ENCODE measurements at places on chromosomes 5 and 9.
A peak's percentile ranks its signal among the peaks of the same experiment; 100 is the strongest.

GRCh38 chr9:122325124-122325523, 45.7 kb upstream of the PTGS1 start:
- no peak for DNase-seq

DNA sequence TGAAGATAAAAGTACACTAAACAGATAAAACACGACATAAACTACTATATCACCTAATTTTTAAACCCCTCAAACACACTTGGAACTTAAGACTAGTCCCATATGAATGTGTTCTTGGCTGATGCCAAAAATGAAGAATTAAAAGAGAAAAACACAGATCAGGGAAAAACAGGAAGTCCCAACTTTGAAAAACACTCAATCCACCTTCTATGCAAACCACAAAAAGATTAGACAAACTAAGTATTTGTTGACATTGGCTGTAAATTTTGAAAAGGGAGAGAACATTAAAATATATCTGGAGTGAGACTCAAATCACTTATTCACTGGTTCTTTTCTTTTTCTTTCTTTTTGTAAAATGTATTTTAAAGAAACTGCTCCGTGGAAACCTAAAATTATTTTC, 81.4 kb downstream of the ANKH start:
- DNase-seq: no peak

DNA sequence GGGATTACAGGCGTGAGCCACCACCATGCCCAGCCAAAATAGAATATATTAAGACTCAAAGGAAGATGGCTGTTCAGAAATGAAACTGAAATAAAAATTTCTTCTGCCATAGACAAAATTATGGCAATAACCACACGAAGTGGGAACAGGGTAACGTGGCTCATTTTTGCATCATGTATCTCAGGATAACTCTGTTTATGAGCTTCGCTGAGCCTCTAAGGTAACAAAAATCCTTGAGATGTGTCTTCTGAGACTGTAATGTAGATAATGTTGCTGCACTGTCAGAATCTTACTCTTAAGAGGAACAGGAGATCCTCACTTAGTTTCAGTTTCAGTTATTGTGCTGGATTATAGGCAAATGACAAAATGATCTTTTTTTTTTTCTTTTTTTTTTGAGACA, 153.8 kb downstream of the GOLPH3 start:
- no peak for DNase-seq

DNA sequence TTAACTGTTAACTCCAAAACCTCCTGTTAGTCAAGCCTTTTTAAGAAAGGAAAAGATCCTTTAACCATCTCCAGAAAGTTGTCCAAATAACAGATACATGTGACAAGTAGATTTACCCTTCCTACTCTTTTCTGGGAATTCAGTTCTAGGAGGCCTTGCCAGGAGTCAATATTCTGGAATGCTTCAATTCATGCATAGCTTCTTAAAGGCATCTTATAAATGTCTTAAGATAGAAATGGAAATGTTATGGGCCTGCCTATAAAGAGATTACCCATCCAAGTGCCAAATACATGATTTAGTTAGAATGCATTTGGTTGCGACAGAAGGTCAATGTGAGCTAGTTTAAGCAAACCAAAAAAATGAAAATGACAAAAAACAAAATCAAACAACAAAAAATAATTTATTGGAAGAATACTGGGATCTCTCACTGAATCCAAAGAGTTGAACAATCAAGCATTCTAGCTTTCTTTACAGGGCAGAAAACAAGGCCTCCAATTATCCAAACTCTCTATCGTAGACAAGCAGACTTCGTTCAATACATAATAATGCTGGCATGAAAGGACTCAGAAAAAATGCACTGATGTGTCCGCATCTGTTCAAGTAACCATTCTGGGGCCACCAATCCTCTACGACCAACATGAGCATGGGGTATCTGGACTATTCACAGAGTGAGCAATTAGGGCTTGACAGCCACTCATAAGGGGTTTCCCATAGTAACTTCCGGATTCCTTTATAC, 188.6 kb downstream of the CTNND2 start:
- no peak for DNase-seq

DNA sequence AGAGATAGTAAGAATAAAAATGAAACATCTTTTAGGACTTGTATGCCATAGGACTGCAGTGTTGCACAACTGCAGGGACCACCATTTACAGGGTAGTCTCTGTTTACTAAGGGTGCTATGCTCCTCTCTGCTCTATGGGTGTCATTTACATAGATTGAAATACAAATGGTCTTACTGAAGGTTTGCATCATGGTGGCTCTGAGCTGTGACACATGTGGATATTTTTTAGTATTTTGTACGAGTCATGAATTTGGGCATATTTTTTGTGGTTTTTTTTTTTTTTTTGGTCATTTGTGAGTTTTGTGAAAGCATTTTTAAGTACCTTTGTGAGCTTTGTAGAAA, 47.4 kb downstream of the CSNK1G3 start:
- DNase-seq: no peak

DNA sequence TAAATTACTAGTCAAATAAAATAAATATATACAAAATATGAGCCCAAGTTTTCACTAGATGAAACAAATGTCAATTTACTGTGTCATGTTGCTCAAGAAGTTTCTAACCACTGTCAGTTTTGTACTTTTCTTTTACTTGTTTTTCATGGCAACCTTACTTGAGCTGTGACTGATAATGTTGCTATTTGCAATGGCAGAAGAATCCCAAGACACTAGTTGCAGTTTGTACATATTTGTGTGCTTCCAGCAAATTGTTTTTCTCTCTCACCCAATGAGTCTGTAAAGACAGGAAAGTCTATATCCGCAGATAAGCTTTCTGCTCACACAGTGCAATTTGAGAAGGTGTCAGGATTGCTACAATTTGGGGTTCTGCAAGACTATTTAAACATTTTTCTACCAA, 338.6 kb upstream of the PCSK5 start:
- DNase-seq: no peak

DNA sequence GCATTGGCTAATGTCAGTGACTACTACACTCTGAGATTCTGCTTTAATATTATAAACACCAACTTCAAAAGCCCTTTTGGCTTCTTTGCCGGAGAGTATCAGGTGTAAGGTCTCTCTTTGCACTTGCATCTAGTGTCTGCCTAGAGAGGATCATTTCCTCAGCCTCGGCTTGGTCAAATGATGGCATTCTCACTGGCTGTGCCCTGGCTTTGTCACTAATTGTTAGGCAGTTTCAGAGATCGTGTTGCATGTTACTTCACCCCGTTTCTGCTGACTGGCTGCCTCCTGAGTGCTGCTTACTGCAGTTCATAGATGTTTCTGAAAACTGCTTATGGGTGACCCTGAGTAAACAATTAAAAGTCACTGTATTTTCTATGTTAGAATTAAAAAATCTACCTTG, 48.8 kb downstream of the SLC1A3 start:
- DNase-seq: no peak

GRCh38 chr9:131165523-131165922, 40.1 kb downstream of the NUP214 start:
- no peak for DNase-seq

GRCh38 chr9:102950346-102950745, 44.8 kb upstream of the CYLC2 start:
- no peak for DNase-seq

DNA sequence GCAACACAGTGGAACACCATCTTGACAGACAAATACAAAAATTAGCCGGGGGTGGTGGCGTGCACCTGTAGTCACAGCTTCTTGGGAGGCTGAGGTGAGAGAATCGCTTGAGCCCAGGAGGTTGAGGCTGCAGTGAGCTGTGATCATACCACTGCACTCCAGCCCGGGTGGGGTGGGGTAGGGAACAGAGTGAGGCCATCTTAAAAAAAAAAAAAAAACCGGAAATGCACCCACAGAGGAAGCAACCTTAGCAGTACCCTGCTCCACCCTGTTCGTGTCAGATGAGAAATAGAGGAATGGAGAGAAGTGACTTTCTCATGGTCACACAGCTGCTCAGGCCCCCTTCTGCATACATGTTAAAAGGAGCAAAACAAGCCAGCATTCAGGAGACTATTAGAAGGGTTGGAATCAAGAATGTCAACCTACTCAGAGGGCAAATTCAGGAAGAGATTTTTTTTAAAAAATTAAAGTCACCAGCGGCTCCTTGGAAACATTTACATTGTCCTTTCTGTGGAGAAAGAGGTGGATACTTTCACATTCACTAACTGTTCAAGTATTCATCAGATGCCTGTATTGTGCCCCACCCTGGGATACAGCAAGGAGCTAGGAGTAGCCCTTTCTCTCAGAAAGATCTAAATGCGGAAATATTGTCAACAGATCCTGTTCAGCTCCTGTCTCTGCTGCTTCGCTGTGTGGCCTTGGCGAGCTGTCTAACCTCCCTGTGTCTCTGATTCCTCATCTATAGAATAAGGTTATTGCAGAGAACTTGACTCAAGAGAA, 41.0 kb downstream of the CYFIP2 start:
- DNase-seq: no peak

GRCh38 chr5:133817456-133817855, 151.0 kb downstream of the C5orf15 start:
- DNase-seq: no peak

DNA sequence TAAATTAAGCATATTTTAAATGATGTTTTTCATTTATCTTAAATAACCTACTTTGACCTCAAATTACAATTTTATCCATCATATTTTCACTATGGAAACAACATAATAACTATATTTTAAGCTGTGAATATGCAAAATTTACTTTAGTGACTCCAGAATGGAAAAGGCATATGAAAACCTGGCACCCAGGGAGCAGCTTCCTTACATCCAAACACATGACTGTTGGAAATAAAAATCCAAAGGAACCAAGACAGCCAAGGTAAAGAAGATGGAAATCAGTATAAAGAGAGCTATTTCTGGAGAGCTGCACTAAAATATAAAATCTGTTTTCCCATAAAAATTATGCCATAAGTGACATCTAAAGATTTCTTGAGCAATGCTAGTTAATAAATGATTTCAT, 140.3 kb upstream of the FTMT start:
- no peak for DNase-seq

- no peak for DNase-seq
Observed at GRCh38 chr9:94850540-94851434, 124.3 kb downstream of the AOPEP start.

- no peak for DNase-seq
Observed at GRCh38 chr5:50646591-50646990, 19.8 kb upstream of the PARP8 start.

DNA sequence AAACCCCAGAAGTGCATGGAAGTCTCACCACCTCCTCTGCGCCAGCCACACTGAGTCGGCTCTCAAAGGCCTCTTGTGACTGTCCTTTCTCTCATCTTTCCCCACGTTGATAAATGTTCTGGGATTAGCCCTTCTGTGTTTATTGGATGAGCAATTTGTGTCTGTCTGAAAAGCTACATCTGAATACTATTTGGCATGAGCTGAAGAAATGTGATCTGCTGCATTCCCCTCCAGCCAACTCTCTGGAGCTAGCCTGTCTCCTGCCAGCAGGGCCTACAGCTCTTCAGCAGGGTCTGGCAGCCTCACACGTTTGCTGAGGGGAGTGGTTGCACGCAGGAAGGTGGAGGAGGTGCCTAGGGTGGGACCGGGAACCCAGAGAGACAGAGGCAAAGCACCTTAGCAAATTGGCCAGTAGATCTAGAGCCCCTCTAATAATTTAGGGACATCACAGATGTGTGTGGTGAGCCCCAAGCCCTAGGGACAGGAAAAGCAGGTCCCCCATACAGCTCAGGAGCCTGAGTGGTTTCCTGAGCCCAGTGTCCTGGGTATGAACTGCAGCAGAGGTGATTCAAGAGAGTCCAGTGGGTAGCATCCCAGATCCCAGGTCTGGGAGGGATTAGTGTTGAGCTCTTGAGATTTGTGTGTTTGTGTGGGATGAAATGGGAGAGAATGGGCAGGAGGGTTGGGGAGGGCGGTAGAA, 20.5 kb upstream of the B4GALT1 start:
- DNase-seq: peak; percentile 89

GRCh38 chr5:44942524-44943001, 133.8 kb downstream of the MRPS30 start:
- DNase-seq: no peak

DNA sequence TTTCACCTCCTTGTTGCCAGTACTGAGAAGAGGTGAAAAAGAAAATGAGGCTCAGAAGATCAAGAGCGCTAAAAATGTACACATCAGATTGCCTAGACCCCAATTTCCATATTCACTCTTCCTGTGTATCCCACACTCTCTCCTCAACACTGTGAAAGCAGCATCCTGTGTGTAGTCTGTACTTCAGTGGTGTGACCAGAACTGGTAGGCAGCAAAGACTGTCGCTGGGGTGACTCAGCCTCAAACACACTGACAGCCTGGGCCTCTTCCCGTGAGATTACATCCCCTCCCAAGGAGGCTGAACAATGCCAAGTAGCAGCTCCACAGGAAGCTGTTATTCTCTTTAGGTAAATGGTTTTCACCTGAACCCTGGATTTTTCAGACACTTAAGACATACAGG, 135.5 kb downstream of the CCDC192 start:
- DNase-seq: no peak

GRCh38 chr9:16425562-16426231, 444.8 kb downstream of the BNC2 start:
- no peak for DNase-seq

DNA sequence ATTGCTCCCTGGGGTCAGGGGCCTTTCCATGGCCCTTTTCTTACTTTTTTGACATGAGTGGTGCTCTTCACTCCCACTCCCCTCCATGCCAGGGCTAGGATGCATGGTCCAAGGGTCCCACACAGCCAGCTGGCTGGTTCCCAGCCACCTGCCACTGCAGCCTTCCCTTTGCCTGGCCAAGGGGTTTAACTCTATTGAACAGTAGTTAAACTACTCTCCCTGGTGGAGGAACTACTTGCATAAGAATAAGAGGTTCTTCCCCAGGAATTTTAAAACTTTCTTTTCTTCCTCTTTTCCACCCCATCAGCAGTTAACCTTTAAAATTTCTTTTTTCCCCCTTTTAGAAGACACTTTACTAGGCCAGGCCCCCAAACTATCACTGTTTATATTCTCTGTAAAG, 1532.8 kb upstream of the ACO1 start:
- no peak for DNase-seq

GRCh38 chr9:18260521-18260920, 213.4 kb upstream of the ADAMTSL1 start:
- DNase-seq: no peak

- no peak for DNase-seq
Observed at GRCh38 chr5:141790630-141791029, 87.6 kb downstream of the PCDH1 start.
